Spinal cord (tissue), 10 donors: ENCODE measurements at places on chromosomes 7 and 10. TPM values are rescaled to one million over a fixed set of nuclear protein-coding genes. Genes with fewer than 3 reads are reported as not detected.

The ANKRD30A gene
- not detected for total RNA-seq

The ZNF804B gene
- 5.5 TPM for total RNA-seq

The SND1 gene
- total RNA-seq, result 72.1 TPM

GRCh38 chr10:111430070-111430469 is 353.2 kb downstream of the ADRA2A start:
- DNase-seq, result no peak

DNA sequence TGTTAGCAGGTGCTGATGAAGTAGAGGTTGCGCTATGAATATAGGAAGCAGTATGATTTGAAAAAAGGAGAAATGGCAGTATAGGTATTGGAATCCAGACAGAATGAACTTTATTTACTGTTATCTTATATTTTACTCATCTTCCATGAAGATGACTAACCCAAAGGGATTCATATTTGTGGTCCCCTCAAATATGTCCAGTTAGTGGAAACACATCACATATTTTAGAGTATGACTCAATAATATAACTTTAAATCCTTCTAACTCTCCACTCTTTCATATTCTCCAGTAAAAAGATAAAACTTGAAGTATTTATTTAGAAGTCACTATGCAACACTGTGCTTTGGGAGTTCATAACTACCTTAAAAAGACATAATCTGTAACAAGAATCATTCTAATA is 286.5 kb upstream of the LRRTM3 start:
- DNase-seq, result no peak

DNA sequence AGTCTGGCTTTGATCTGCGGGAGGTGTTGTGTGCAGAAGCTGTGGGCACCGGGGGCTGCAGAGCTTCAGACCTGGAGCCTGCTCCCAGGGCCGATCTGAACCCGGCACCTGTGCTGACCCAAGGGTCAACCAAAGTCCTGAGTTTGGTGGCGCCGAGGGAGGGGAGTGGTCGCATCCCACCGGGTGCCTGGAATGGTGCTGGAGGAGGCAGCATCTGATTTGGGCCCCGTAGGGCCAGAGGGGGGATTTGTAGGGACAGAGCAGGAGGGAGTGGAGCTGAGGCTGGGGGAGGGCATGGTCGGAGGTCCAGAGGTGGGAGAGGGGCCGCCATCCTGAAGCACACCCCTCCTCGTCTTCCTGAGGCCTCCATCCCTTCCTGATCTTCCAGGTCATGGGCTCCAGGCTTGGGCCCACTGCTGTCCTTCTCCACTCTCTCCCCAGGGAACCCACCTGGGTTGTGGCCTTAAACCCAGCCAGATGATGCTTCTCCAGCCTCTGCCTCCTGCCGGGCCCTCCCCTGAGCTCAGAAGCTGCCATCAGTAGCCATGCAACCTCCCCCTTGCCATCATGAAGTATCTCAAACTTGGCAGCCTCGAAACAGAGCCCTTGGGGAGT is 112.9 kb downstream of the LHPP start:
- no peak for DNase-seq

DNA sequence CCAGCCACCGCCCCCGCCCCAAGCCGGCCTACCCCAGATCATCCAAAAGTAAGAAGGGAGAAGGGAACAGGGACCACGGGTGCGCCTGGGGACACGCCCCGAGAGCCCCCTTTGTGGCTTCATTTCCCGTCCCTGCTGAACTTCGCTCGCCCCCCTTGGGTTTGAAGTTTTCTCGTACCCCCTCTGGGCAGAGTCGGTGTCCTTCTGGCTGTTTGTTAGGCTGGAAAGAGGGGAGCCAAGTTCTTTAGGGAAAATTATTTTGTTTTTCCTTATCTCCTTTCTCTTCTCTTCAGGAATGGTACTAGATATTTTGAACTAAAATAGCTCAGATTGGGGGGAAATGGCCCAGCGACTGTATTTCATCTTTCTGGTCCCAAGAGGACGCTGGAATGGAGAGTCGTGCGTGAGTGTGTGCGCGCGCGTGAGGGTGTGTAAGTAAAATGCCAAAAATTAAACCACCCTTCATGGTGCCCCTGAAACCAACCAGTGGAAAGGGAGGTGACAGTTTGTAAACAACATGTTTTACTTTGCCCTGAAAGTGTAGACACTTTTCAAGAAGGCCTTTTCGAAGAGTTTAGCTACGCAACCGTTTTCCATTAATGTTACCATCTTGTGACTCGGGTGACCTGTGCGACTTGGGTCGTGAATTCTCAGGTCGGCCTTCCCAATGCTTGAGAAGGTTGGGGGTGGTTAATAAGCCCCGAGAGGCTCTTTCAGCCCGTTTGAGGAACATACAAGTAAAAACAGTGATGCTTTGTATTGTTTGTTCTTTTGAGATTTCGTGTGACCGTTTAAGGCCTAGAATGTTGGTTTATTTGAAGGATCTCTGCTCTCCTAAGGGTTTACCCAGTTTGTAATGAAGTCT is 694 bp downstream of the RBM20 start:
- DNase-seq, result no peak

GRCh38 chr10:123972481-123973401 is 81.1 kb upstream of the CPXM2 start:
- no peak for DNase-seq

DNA sequence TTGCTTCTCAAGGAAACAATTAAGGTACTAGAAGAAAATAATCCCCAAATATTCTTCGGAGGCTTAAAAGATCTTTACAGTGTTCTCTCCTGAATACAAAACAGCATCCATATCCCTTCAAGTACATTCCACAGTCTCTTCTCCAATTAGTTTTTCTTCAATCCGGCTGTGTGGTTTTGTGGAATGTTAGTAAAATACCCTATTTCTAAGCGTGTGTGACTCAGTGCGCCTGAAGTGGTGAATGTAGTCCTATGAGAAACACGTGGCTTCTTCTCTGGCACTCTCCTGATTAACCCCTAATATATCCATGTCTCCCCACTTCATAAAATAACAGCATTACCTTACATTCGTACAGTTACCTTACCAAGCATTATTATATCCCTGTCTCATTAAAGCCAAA is 570.2 kb downstream of the ARL4A start:
- no peak for DNase-seq

- peak; percentile 43 for DNase-seq
Observed at GRCh38 chr7:1919539-1920265, 249.6 kb downstream of the ELFN1 start.

- DNase-seq, result no peak
Observed at GRCh38 chr7:69768986-69769595, 170.8 kb downstream of the AUTS2 start.

The ZNF425 gene
- 5.8 TPM for total RNA-seq

DNA sequence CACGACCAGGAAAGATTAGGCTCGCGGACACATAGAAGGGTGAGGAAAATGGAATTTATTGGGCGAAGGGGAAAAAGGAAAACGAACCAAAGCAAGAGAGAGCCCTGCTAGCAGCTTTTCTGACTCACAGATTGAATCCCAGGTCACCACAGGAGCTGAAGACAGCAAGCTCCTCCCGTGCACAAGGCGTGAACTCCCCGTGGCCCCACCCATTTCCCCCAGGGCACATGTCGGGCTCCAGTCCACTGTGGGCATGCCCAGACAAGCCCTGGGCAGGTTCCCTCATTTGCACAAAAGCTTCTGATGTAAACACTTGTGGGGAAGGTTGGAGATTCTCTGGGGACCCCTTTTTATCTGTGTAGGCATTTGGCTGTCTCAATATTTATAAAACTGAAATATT is 582.4 kb downstream of the SUGCT start:
- DNase-seq, result no peak

- peak; percentile 44 for DNase-seq
Observed at GRCh38 chr10:23694446-23694920, 255.6 kb downstream of the OTUD1 start.

DNA sequence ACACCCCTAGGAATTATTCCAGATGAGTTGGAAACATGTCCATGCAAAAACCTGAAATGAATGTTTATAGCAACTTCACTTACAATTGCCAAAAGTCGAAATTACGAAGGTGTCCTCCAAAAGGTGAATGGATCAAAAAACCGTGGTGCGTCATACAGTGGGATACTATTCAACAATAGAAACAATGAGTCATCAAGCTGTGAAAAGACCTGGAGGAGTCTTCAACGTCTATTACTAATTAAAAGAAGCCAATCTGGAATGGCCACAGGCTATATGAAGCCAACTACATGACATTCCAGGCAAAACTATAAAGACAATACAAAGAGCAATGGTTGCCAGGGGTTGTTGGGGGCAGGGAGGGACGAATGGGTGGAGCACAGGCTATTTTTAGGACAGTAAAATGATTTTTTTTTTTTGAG is 12.6 kb upstream of the PPP2R2D start:
- DNase-seq, result no peak

The HSPA12A gene
- 106 TPM for total RNA-seq

DNA sequence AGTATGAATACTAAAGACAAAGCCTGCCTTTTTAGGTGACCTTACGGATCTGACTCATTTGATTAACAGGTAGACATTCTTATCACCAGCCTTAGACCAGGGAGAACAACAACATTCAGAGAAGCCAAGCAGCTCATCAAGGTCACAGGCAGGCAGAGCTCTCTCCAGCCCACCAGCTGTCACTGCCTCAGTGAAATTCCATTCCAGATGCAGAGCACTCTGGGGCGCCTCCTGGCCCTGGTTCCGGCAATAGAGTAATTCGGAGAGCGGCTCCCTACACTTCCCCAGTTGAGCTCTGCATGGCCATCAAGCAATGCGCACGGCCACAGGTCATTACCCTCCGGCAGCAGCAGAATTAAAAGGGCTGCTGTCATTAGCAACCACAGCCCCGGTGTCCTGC is 164.7 kb downstream of the TCERG1L start:
- DNase-seq, result no peak

The FAM237B gene
- total RNA-seq, result not detected

GRCh38 chr7:47962262-47962661 is 14.0 kb upstream of the PKD1L1 start:
- no peak for DNase-seq

- DNase-seq, result no peak
Observed at GRCh38 chr10:34397324-34397723, 417.8 kb downstream of the PARD3 start.

The EPHB6 gene
- 15.6 TPM for total RNA-seq

The CTAGE6 gene
- 0.94 TPM for total RNA-seq

GRCh38 chr10:3331690-3332230 is 159.2 kb upstream of the PITRM1 start:
- no peak for DNase-seq

DNA sequence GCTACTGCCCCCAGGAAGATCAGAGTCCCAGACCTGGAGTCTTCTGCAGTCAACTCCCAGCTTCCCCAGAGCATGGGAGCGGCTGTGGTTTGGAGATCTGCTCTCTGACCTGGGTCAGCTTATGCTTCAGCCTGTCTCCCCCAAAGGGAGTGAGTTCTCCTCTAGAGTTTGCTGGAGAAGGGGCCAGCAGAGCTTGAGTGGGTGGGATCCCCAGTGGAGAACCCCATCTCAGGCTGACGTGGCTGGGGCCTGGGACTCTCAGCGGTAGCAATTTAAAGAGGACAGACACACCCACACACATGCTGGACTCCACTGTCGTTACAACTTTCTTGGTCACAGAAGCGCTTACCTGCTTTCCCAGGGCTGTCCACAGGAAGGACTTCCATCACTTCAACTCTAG is 6.3 kb downstream of the UNC5B start:
- DNase-seq, result no peak

The MPLKIP gene
- 11.2 TPM for total RNA-seq

DNA sequence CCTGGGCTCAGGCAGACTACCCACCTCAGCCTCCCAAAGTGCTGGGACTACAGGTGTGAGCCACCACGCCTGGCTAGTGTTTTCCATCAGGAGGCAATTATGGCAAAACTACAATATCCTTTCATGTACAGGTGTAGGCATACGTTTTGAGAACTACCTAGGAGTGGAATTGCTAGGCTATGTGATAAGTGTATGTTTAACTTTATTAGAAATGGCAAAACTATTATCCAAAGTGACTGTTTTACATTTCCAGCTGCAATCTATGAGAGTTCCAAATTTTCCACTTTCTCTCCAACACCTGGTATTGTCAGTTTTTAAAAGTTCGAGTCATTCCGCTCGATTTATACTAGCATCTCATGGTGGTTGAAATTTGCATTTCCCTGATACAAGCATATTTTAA is 59.0 kb downstream of the ZMYND11 start:
- no peak for DNase-seq

DNA sequence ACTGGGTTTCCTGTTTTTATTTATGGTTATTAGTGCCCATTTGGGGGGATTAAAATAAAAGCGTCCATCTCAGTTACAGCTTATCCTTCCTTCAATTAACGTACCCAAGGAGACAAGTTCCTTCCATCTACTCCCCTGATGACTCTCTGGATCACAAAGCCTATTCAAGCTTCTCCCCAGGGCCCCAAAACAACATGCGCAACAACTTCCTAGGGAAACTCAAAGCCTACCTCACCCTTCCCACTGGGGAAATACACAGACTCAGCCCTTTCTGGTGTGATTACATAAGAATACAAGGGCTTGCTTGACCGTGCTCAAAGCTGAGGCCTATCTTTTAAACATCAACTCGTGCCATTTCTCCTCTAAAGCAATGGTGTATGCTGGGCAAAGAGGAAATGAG is 112.4 kb downstream of the CDK6 start:
- DNase-seq, result no peak

The INHBA gene
- total RNA-seq, result 2.9 TPM

The GATA3 gene
- total RNA-seq, result 0.10 TPM

- no peak for DNase-seq
Observed at GRCh38 chr10:77291596-77292505, 345.8 kb downstream of the KCNMA1 start.

The SFTPD gene
- 0.59 TPM for total RNA-seq

GRCh38 chr10:124640538-124641231 is 103.5 kb downstream of the FAM53B start:
- no peak for DNase-seq

GRCh38 chr10:3820255-3820654 is 35.2 kb upstream of the KLF6 start:
- no peak for DNase-seq

The UNCX gene
- total RNA-seq, result 1.8 TPM

The TEX47 gene
- total RNA-seq, result not detected

GRCh38 chr10:114634609-114634979 is 23.5 kb downstream of the ABLIM1 start:
- peak; percentile 77 for DNase-seq

The AS3MT gene
- total RNA-seq, result 7.8 TPM

DNA sequence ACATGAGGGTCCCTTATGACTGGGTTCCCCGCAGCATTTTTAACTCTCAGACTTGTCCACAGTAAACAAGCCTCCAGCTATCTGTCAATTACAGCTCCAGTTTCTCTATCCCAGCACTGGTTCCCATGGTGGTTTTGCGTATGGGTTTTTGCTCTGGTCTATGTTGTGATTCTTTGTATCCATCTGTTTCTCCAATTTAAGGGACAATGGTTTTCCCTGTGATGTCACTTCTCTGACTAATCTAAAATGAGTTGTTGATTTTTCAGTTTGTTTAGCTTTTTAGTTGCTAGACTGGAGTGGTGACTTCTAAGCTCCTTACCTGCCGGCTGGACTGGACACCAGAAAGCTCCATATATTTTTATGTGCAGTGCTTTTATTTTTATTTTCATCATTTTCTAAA is 303.7 kb downstream of the INHBA start:
- no peak for DNase-seq

The COL13A1 gene
- total RNA-seq, result 44.0 TPM

DNA sequence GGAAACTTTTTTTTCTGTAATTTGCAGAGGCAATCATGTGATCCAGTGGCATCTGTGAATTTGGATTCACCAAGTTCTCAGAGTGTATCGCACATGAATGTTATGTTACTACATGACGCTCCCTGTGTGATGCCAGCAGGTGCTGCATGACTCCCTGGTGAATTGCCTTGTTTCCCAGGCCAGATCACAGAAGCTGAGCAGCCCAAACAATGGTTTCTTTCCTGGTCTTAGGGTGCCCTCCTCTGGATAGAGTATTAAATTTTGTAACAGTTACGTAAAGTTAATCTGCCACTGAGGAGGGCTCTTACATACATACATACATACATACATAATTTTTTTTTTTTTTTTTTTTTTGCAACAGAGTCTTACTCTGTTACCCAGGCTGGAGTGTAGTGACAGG is 3.6 kb downstream of the ZSCAN21 start:
- DNase-seq, result peak; percentile 72
